ENCODE measurements at places on chromosomes 13 and 19.
A peak's percentile ranks its signal among the peaks of the same experiment; 100 is the strongest.

DNA sequence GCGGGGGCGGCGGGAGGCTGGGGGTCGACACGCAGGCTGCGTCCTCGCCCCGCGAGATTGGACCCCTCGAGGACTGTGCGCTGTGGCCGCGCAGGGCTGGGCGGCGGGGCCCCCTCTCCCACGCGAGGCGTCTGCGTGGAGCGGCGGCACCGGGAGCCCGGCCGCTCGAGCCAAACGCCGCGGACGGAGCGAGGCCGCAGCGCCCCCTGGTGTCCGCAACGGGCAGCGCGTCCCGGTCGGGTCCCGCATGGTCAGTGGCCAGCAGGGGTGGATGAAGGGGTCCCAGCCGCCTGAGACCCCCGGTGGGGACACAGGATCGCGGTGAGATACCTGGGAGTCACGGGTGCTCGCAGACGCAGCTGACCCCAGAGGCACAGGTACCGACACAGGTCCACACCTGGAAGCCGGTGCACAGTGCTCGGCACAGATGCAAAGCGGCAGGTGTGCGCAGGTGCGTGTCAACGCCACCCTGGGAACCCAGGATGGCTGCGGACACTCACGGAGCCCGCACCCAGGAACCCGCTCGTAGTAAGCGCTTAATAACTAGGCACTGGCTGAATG lies 2.1 kb upstream of the CIRBP start:
- no peak for DNase-seq

GRCh38 chr13:32881074-32881776 lies 135.0 kb upstream of the KL start:
- no peak for DNase-seq

GRCh38 chr19:6710273-6711077 lies 10.0 kb downstream of the C3 start:
- no peak for DNase-seq

DNA sequence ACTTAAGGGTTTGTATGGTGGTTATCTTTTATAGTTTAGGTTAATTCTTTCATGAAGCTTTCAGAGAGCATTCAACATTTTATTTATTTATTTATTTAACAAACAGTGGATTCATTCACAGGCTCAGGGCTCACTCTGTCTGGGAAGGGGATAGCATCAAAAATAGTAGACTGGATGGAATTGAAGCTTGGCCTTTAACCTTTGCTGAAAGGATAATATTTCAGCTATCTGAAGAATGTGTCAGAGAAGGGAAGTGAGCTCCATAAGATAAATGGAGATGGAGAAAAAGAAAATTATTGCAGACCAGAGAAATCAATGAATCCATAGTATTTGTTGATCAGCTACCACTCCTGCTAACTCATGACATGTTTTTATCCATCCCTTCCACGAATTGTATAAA lies 305.6 kb downstream of the COG6 start:
- no peak for DNase-seq

DNA sequence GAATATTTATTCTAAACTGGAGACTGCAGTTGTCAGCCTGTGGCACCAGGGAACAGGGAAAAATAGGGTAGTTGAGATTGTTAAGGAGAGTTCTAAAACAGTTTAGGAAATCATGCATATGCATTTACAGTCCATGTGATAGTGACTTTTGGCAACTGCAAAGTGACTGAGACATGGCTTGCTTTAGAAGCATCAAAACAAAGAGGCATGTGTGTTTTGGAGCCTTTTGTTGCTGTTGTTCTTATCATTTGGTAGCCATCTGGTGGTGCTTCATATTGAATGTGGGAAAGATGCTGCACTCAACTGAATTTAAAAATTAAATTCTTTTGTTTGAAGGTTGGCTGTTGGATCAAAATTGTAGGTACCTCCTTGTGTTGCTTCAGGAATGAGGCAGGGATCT lies 10.2 kb upstream of the EBPL start:
- DNase-seq, result peak; percentile 59

- no peak for DNase-seq
These were observed 24.3 kb downstream of the NFILZ start for GRCh38 chr19:8654591-8655339.

DNA sequence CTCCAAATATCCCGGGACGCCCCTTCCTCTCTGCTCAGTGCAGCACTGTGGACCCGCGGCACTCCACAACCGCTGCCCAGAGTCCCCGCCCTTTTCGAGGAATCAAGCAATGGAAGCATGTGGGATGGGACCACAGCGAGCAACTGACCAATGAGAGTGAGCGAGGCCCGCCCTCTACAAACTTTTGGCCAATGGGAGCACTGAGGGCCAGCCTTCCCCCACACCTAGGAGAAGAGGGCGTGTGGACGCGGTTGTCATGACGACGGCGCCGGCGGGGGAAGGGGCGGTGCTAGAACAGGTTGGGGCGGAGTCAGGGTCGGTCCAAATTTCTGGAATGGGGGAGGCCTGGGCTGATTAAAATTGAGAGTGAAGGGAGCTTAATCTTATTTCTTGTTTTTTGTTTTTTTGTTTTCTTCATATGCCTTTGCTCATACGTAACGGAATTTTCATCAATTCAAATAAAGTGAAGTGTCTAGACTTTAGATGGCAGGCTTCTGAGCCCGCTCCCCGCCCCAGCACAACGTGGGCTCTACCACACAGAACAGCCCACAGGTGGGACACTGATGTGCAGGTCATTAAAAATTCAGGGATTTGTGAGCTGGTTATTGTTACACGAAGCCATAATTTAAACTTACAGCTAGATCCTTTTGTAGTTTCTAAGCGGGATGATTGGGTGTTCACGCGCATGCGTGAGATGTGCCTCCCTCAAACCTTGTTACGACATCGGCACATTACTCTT lies at the start of gene DNAAF3:
TSS of gene DNAAF3 (minus strand) at position 84 of the 739 bp plus-strand sequence. CDS start 200 bp downstream, outside the sequence.
- DNase-seq, result peak; percentile 95

GRCh38 chr13:73429701-73430100 lies 370.9 kb downstream of the KLF5 start:
- DNase-seq, result no peak

All from globus pallidus (tissue), 1 donor.